ENCODE measurements at places on chromosomes 5 and 9. TPM values are rescaled to one million over a fixed set of nuclear protein-coding genes. Genes with fewer than 3 reads are reported as not detected.

The NOP16 gene
- polyA plus RNA-seq = 52.0 TPM

The NR6A1 gene
- polyA plus RNA-seq = 3.2 TPM

The PROB1 gene
- 20.5 TPM for polyA plus RNA-seq

The CSF2 gene
- not detected for polyA plus RNA-seq

The KDM4C gene
- polyA plus RNA-seq = 15.1 TPM

The PCA3 gene
- polyA plus RNA-seq = 0.39 TPM

The C8G gene
- 1.2 TPM for polyA plus RNA-seq

The PAEP gene
- not detected for polyA plus RNA-seq

The PRDM9 gene
- not detected for polyA plus RNA-seq

The SLC4A9 gene
- not detected for polyA plus RNA-seq

The SH3RF2 gene
- 38.3 TPM for polyA plus RNA-seq

The MRRF gene
- 45.5 TPM for polyA plus RNA-seq

The IL9 gene
- not detected for polyA plus RNA-seq

The CDX1 gene
- not detected for polyA plus RNA-seq

The SMIM33 gene
- polyA plus RNA-seq = not detected

The PTAR1 gene
- polyA plus RNA-seq = 15.9 TPM

The JAKMIP2 gene
- polyA plus RNA-seq = 20.0 TPM

The HACD4 gene
- polyA plus RNA-seq = 0.29 TPM

The TXNDC8 gene
- not detected for polyA plus RNA-seq

The GMCL2 gene
- not detected for polyA plus RNA-seq

The HAPLN1 gene
- 9.9 TPM for polyA plus RNA-seq

The C5orf46 gene
- not detected for polyA plus RNA-seq

The IFNW1 gene
- not detected for polyA plus RNA-seq

The PLCXD3 gene
- 7.9 TPM for polyA plus RNA-seq

The PHF24 gene
- 0.95 TPM for polyA plus RNA-seq

The PDZD2 gene
- polyA plus RNA-seq = 5.8 TPM

The SLC6A3 gene
- polyA plus RNA-seq = not detected

The GRHPR gene
- 280 TPM for polyA plus RNA-seq

The FOXD4L6 gene
- polyA plus RNA-seq = 0.23 TPM

The PCDHA7 gene
- 0.37 TPM for polyA plus RNA-seq

The CYLC2 gene
- polyA plus RNA-seq = not detected

The CNTNAP3B gene
- polyA plus RNA-seq = 2.0 TPM

The MROH2B gene
- polyA plus RNA-seq = not detected

The LHX6 gene
- polyA plus RNA-seq = not detected

The TRIM23 gene
- polyA plus RNA-seq = 14.9 TPM

The GLRA1 gene
- not detected for polyA plus RNA-seq

The PLAC8L1 gene
- polyA plus RNA-seq = 1.1 TPM

The MZB1 gene
- polyA plus RNA-seq = 1.3 TPM

The LCN6 gene
- not detected for polyA plus RNA-seq
